Karpas-422 (cell line): ENCODE measurements at places on chromosomes 3 and 15. TPM values are rescaled to one million over a fixed set of nuclear protein-coding genes. Genes with fewer than 3 reads are reported as not detected.

The HTR3E gene
- not detected in 2 replicates for total RNA-seq

DNA sequence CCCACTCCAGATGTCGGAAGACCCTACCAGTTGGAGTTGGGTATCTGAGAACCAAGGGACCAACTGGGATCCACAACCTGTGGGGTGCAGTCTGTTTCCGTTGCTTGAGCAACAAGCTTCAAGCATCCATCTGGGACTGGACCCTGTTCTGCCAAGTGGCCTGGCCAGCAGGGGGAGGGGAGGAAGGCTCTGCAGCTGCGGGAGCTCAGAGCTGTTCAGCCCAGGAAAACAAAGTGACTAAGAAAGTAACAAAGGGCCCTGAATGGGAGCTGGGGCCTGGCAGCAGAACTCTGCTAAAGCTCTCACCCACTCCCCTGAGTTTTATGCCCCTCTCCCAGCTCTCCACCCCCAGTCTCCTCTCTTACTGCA is 2.7 kb downstream of the TYRO3 start:
- DNase-seq: no peak
- no peaks in the 10 kb centered on the region for H3K36me3 ChIP-seq
- H3K4me3 ChIP-seq: no peak overlapping the region
- no peak overlapping the region for H3K27ac ChIP-seq
- no peaks in the 10 kb centered on the region for H3K27me3 ChIP-seq

DNA sequence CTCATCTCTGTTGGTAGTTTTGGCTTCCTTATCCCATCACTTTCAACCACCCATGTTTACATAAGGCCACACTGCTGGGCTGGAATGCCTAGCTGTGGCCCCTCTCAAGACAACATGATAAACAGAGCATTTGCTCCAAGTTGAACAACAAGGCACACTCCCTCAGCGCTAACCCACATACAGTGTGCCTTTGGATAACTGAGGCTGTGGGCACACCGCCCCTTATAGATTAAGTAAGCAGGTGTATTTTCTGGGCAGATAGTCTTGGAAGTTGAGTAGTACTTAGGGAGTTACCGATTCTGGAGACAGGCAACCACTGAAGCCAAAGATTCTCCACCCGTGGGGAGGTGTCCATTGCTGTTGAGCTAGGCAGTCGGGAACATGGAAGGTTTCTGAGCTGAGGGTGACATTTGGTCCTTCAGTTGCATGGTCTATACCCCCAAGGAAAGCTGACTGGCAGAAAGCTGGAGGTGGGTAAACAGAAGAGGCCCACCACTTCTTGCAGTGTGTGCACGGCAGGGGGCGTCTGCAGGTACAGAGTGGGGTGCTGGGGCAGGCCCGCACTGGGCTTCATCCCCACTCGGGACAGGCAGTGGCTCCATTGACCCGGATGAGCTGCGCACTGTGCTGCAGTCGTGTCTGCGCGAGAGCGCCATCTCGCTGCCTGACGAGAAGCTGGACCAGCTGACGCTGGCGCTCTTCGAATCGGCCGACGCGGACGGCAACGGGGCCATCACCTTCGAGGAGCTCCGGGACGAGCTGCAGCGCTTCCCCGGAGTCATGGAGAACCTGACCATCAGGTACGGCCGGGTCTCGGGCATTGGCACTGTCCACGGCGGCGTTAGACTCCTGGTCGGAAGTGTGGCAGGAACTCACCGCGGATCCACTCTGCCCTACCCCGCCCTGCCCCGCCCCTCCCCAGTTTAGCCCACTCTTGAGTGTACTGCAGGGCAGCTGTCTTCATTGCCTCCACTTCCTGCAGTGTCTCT is 16.8 kb downstream of the NOX5 start:
- DNase-seq: no peak
- no peaks in the 10 kb centered on the region for H3K27me3 ChIP-seq
- no peaks in the 10 kb centered on the region for H3K36me3 ChIP-seq
- H3K27ac ChIP-seq: no peak overlapping the region
- no peaks in the 10 kb centered on the region for H3K4me1 ChIP-seq

DNA sequence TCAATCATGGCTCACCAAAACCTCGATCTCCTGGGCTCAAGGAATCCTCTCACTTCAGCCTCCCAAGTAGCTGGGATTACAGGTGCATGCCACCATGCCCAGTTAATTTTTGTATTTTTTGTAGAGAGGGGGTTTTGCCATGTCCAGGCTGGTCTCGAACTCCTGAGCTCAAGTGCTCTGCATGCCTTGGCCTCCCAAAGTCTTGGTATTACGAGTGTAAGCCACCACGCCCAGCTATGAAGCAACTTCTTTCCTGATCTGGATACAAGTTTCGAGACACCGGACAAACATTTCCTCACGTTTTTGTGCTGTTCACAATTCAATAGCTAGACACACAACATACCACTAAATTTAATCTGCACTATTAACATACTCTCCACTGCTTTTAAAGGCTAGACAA is 3.4 kb upstream of the SYNM start:
- H3K27ac ChIP-seq: no peak overlapping the region
- no peak overlapping the region for H3K4me3 ChIP-seq
- DNase-seq: no peak
- H3K27me3 ChIP-seq: no peaks in the 10 kb centered on the region
- no peaks in the 10 kb centered on the region for H3K36me3 ChIP-seq
- H3K4me1 ChIP-seq: peaks cover 3% of the 10 kb centered on the region

- H3K36me3 ChIP-seq: no peaks in the 10 kb centered on the region
- H3K27me3 ChIP-seq: no peaks in the 10 kb centered on the region
- DNase-seq: no peak
- H3K4me3 ChIP-seq: no peak overlapping the region
- H3K27ac ChIP-seq: no peak overlapping the region
Observed at GRCh38 chr3:14284694-14285547, 106.3 kb downstream of the LSM3 start.

- H3K36me3 ChIP-seq: peaks cover 63% of the 10 kb centered on the region
- H3K4me1 ChIP-seq: peaks cover 13% of the 10 kb centered on the region
- H3K4me3 ChIP-seq: no peak overlapping the region
- H3K27ac ChIP-seq: no peak overlapping the region
Observed at GRCh38 chr3:197701841-197702240, 34.9 kb downstream of the RUBCN start.

The CLEC3B gene
- total RNA-seq: not detected in 2 replicates

- DNase-seq: no peak
- peaks cover 60% of the 10 kb centered on the region for H3K36me3 ChIP-seq
- no peaks in the 10 kb centered on the region for H3K27me3 ChIP-seq
- no peak overlapping the region for H3K27ac ChIP-seq
- no peak overlapping the region for H3K4me3 ChIP-seq
Observed at GRCh38 chr3:142523921-142524566, 54.5 kb downstream of the ATR start.

DNA sequence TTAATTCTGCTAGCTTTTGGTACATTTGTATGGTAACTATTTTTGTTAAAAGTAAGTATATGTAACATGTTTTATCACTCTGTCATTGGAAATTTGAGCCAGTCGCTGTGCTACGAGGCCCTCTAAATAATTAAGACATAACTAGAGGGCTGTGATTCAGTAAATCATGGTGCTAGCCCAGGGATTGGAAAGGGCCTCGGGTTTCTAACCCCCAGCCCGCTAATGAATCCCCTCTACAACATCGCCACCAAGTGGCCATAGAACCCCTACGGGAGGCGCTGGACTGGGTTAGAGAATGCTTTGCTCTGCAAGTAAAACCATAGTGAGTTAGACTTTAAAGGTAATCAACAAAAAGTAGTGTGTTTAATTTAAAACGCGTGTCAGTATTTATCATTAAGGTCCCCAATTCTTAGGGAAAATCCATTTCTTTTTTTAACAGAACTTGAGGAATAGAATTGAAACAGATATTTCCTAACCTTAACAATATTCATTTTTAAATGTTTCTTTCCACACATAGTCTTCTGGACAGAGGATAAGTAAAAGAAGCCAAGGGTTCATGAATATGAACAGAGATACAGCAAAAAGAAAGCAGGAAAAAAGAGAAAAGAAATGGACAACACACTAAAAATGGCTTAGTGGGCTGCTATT is 744.7 kb downstream of the EPHA3 start:
- DNase-seq: peak; percentile 83
- no peaks in the 10 kb centered on the region for H3K36me3 ChIP-seq
- no peaks in the 10 kb centered on the region for H3K27me3 ChIP-seq
- no peaks in the 10 kb centered on the region for H3K4me1 ChIP-seq

GRCh38 chr3:196684548-196685407 is 27.3 kb downstream of the CEP19 start:
- peaks cover 20% of the 10 kb centered on the region for H3K4me1 ChIP-seq
- peak overlapping the region; percentile 31; the same call in 1 of the 2 replicates for H3K4me3 ChIP-seq
- H3K27ac ChIP-seq: no peak overlapping the region
- H3K27me3 ChIP-seq: 0 out of 2 replicates have a peak, but pooled peaks cover 3% of the 10 kb centered on the region
- no peaks in the 10 kb centered on the region for H3K36me3 ChIP-seq

The CAND2 gene
- 13.0 and 21.6 TPM in 2 replicates for total RNA-seq

DNA sequence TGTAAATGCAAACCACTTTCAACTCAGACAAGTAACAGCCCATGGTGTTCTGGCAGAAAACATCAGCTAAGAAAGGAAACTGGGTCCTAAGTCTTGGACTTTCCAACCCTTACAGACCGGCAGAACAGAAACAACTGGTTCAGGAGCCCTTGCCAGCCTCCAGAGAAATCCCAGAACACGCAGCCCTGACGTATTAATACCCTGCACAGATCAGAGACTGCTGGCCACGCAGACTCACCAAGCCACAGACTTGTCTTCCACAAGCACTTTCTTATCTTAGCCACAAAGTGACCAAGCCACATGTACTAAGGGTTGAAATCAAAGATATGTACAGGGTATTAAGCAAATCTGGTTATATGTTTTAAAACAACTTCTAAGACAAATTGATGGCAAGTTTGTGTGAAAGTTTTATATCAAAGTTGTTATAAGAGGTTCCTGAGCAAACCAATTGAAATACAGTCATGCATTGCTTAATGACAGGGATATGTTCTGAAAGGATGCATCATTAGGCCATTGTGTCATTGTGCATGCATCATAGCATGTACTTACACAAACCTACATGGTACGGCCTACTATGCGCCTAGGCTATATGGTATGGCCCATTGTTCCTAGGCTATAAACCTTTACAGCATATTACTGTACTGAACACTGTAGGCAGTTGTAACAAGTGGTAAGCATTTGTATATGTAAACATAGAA is 36.8 kb downstream of the BTD start:
- DNase-seq: no peak
- H3K4me1 ChIP-seq: peaks cover 7% of the 10 kb centered on the region

The ADAMTS17 gene
- not detected in 2 replicates for total RNA-seq

The HRG gene
- not detected in 2 replicates for total RNA-seq

The EOMES gene
- 0.54 and 0.60 TPM in 2 replicates for total RNA-seq

The KLHL6 gene
- total RNA-seq: 41.1 and 50.9 TPM in 2 replicates

The C2CD4A gene
- not detected in 2 replicates for total RNA-seq

- H3K36me3 ChIP-seq: no peaks in the 10 kb centered on the region
- no peaks in the 10 kb centered on the region for H3K27me3 ChIP-seq
- H3K27ac ChIP-seq: no peak overlapping the region
- no peak overlapping the region for H3K4me3 ChIP-seq
Observed at GRCh38 chr15:81516012-81516411, 142.0 kb upstream of the TMC3 start.

- no peak overlapping the region for H3K27ac ChIP-seq
- H3K4me1 ChIP-seq: no peaks in the 10 kb centered on the region
- H3K36me3 ChIP-seq: no peaks in the 10 kb centered on the region
- DNase-seq: no peak
- H3K27me3 ChIP-seq: no peaks in the 10 kb centered on the region
Observed at GRCh38 chr3:113167825-113168801, 43.2 kb upstream of the BOC start.
